Amygdala (tissue), 56 donors: ENCODE measurements at places on chromosomes 7 and 10.

GRCh38 chr10:26890956-26891355 lies 30.2 kb upstream of the ABI1 start:
- no peak for DNase-seq

DNA sequence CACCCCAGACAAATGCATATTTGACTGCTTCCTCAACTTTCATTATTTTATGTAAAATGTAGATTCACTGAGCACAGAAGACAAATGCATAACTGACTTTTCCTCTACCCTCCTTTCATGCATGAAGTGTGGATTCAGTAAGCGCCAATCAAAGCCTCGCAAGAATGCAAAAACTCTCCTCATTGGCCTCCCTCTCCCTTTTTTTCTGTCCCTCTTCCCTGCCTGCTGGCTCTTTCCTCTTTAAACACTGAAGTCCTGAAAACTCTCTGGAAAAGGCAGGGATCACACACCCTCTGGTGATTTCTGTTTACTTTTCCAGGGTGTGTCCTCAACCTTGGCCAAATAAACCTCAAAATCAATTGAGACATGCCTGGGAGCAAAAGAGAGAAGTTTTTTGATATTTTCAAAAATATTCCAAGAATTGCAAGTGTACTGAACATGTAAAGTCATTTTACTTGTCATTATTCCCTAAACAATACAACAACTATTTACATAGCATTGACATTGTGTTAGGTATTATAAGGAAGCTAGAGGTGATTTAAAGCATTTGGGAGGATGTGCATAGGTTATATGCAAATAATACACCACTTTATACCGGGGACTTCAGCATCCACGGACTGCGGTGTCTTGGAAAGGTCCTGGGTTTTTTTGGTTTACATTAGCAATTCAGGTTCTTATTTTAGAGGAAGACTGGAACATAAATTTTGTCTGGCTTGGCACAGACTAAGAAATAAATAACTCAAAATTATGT lies 71.4 kb downstream of the SEC61G start:
- DNase-seq, result no peak

DNA sequence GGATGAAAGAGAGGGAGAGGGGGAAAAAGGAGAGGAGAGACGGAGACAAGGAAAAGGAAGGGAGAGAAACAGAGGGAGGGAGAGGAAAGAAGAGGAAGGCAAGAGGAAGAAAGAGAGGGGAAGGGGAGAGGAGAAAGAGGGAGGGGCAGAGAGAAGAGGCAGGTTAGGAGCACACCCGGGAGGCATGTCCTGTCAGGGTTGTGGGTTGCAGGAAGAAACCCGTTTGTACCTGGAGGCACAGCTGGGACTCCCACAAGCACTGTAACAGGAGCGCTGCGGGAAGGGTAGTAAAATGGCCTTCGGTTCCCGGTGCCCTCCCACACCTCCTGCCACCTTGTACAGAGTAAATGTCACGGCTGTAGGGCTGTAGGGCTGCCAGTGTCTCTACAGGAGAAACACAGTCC lies 24.7 kb downstream of the FGFR2 start:
- DNase-seq, result no peak

- no peak for DNase-seq
Measured at GRCh38 chr10:48496105-48496830, 108.6 kb downstream of the ARHGAP22 start.
